NCI-H187 (cell line): ENCODE measurements at places on chromosomes 1 and 21.

DNA sequence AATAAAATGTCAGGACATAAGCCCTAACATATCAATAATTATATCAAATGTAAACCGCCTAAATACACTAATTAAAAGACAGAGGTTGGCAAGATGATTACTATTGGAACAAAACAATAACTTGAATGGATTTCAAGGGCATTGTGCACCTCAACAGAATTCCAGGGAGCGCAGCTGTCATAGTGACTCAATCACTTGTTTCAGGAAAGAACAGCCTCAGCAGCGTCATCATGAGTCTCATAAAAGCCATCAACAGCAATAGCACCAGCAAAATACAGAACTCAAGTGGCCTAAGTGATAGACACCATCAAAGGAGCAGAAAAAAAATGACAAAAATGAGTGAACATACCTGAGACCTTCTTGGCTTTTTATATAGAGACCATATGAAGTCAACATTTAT, 632.7 kb upstream of the NR5A2 start:
- DNase-seq: no peak

DNA sequence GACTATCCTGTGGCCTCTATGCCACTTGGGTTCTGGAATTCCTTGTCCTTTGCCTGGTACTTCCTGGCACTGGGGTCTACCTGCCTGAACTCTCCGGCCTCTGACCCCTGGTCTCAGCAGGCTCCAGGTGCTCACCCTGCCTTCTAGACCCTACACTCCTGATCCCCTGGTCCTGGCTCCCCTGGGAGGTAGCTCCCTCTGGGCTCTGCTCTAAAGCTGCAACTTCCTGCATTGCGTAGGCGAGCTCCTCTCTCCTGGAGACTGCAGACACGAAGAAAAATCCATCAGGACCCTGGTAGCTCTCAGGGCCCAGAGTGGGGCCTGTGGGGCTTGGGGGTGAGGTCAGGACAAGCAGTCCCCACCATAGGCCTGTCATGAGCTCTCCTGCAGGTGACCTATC, 7.8 kb upstream of the PLEKHG5 start:
- DNase-seq: no peak

GRCh38 chr1:150836129-150836773, 28.2 kb upstream of the CTSK start:
- no peak for DNase-seq

DNA sequence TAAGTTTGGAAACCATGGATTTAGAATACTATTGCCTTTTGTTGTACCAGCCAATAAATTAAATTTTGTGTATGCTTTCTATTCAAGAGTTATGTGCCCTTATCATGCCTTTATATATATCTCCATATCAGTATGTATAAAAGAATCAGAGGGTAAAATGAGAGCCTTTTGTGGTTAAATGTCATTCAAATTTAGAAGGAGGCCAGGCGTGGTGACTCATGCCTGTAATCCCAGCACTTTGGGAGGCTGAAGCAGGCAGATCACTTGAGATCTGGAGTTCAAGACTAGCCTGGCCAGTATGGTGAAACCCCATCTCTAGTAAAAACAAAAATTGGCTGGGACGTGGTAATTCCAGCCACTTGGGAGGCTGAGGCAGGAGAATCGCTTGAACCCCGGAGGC, 88.9 kb downstream of the XPR1 start:
- no peak for DNase-seq

GRCh38 chr1:46370214-46370633, 23.9 kb upstream of the FAAH start:
- no peak for DNase-seq

GRCh38 chr1:167819849-167820683, 93.9 kb downstream of the ADCY10 start:
- DNase-seq: no peak

- no peak for DNase-seq
Measured at GRCh38 chr1:217268058-217268457, 362.8 kb downstream of the GPATCH2 start.

DNA sequence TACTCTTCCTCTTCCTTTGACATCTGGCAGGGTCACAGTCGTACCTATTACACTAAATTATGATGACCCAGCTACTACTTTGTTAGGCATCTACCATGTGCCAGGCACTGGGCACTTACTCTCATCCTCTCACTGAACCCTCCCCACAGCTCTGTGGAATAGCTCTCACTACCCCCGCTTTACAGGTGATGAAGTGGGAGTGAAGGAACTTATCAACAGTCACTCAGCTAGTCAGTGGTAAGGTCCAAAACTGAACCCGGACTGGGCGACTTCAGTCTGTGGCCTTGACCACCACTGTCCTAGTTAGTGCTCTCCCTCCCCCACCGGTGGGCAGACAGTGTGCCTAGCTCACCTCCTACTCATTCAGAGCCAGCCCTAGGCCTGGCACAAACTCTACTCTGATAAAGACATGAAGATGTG, 12.3 kb downstream of the ADGRB2 start:
- no peak for DNase-seq

DNA sequence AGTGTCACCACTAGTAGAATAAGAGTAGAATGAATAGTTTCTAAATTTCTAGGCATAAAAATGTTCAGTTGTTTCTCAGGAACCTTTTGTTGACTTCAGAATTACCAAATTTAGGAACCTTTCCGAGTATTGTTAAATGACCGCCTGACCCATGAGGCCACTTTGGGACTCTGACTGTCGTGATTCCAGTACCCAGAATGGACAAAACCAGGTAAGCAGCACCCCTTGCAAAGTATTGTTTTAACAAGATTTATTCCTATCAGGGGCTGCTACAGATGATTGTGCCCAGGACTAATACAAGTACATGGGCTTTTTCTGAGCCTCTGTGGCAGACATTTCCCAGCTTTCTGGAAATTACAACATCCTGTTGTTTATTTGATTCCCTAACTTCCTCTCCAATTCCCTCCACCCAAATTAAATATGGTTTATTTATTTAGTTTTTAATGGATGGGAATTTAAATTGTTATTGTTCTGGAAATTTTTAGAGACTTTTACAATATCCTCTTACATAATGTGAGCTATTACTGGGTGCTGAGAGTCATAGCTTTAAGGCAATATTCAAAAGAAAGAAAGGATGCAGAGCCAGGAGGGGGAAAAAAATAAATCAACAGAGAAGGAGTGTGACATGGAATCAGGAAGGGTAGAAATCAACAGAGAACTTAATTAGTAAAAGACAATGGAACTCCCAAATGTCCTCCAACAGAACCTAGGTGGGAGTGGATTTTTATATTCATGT, 37.4 kb upstream of the NTPCR start:
- DNase-seq: no peak

DNA sequence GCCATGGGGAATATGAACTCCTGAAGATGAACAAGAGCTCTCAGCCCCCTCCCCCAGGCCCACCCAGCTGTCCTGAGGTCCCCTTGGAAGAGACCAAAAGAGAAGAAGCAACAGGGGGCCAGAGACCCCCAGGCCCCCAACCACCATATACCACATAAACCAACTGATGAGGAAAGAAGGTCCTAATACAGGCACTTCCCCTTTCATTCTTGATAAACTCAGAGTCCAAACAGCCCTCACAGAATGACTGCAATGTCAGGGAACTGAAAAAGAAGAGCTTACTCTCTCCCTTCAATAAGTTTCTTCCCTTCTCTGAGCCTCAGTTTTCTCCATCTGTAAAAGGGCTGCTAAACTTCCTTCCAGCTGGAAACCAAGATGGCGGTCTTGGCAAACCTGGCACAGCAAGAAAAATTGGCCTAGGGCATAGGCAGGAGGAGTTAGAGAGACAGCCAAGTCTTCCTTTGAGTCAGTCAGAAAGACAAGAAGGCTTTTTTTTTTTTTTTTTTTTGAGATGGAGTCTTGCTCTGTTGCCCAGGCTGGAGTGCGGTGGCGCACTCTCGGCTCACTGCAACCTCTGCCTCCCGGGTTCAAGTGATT, 90.5 kb downstream of the VWA5B1 start:
- DNase-seq: no peak

DNA sequence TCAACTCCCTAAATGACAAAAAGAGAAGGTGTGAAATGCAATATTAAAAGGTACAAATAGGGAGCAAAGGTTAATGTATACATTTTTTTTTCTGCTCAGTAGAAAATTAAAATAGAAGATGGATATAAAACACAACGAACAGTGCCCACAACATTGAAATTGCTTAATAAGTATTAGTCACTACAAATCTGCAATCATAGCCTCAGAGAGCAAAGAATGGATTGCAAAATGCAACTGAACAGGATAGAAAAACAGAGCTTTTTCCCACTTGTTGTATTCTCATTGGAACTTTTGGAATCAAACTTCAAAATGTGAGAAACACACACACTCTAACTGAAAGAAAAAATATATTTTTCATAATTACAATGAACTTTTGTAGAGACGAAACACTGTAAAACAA, 552.2 kb upstream of the NCAM2 start:
- DNase-seq: no peak

DNA sequence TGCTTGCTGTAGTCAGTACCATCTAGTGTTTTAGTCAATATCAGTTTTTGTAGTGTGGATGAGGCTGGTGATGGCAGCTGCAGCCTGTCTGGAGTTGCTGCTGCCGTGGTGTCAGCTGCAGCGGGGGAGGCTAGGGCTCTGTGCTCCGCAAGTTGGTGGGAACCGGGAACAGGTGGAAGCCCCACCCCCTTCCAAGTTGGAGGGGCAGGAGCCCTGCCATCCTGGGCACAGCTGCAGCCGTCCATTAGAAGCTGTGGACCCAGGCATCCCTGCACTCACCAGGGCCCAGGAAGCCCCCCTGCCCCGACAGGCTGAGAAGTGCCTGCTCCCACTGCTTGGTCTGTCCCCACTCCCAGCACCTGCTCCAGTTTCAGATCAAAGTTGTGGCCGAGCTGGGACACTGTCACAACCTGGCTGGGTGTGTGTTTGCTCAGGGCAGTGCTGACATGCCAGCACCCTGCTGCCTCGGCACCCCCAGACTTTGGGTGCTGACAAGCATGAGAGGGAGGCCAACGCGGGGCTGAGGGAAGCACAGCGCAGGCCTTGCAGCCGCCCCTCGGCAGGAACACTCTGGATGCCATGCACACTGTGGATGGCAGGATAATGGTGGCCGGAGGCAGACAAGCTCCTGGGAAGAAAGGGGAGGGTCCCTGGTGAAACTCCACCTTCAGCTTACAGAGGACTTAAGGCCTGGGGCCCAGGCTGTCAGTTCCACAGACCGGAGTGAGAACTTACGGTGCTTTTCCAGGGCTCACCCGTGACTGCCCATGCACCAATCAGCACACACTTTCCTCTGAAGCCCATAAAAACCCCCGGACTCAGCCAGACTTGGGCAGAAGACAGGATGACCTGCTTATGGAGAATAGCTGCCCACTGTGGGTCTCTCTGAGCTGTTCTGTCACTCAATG, 86.9 kb downstream of the ADARB1 start:
- no peak for DNase-seq

GRCh38 chr1:39462074-39462473, 29.4 kb upstream of the BMP8A start:
- DNase-seq: no peak

GRCh38 chr1:175317779-175318178, 125.2 kb upstream of the KIAA0040 start:
- no peak for DNase-seq

DNA sequence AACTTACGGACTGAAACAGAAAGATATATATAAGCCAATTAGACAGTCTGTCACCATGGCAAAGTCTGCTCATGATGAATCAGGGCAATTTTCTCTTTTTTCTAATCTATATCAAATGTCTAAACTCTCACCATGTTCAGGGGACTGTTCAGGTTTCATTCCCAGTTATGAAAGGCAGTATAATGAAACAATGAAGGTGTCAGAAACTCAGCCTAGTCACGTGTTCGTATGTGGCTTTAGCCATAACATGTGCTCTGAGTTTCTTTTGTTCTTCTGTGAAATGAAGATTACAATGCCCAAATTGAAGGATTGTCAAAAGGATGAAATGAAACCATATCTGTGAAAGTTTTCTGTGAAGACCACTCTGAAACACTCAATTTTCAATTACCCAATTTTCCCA, 392.9 kb downstream of the DSCAM start:
- DNase-seq: no peak

DNA sequence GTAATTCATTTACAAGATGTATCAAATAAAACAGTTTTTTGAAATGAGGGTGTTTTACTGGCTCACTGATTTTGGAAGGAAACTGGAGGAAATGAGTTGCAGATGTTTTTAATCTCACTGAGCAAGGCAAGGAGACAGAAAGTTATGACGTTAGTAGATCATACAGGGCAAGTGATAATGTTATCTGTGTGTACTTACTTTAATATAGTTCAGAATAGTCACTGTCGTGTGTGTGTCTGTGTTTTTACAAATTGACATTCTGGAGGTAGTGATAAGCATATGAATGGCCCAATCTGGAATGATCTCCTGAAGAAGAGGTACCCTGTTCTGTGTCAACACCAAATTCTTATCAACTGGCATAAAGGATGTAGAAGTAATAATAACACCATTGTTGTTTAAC, 1.9 kb upstream of the GBP4 start:
- DNase-seq: no peak

GRCh38 chr1:48182439-48182838, 40.1 kb upstream of the SLC5A9 start:
- peak; percentile 96 for DNase-seq

- DNase-seq: no peak
Measured at GRCh38 chr1:58779059-58779754, 4.6 kb downstream of the JUN start.

- no peak for DNase-seq
Measured at GRCh38 chr1:156097499-156098178, 15.4 kb upstream of the MEX3A start.

DNA sequence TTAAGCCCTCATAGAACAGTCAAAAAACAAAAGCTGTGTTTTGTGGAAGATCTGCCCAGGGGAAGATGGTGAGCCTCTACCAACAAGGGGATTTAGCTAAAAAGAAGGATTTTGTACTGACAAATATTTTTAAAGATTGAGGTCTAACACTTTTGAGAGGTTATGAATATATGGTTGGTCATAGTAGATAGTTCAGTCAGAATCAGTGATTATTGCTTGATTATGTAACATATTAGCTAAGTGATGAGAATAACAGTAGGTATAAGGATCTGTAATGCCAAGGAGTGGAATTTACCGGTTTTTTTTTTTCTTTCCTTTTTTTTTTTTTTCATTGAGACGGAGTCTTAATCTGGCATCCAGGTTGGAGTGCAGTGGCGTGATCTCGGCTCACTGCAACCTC, 79.0 kb downstream of the SASS6 start:
- DNase-seq: no peak
